SK-N-SH treated with all-trans-retinoic acid at 6 μM for 48 hours (cell line): ENCODE measurements at places on chromosomes 7 and 10.

- ATAC-seq: no peak
Measured at GRCh38 chr10:58818900-58819299, 306.2 kb downstream of the BICC1 start.

- no peak for ATAC-seq
Measured at GRCh38 chr7:103593691-103594090, 147.7 kb upstream of the SLC26A5 start.

GRCh38 chr7:44681645-44682044 is 67.0 kb upstream of the ZMIZ2 start:
- ATAC-seq: no peak

DNA sequence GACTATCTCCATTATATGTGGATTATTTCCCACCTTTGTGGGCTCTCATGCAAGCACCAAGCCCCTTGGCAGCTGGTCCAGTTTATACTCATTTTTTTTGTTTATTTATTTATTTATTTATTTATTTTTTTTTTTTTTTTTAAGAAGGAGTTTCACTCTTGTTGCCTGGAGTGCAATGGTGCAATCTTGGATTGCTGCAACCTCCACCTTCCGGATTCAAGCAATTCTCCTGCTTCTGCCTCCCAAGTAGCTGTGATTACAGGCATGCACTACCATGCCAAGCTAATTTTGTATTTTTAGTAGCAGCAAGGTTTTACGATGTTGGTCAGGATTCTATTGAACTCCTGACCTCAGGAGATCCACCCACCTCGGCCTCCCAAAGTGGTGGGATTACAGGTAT is 2.8 kb downstream of the PRTFDC1 start:
- no peak for ATAC-seq

- ATAC-seq: peak; percentile 73
Measured at GRCh38 chr10:52541006-52541473, 227.0 kb downstream of the DKK1 start.

- ATAC-seq: no peak
Measured at GRCh38 chr7:78762625-78763024, 690.8 kb downstream of the MAGI2 start.

GRCh38 chr7:159083698-159084068 is 61.0 kb downstream of the VIPR2 start:
- ATAC-seq: no peak

DNA sequence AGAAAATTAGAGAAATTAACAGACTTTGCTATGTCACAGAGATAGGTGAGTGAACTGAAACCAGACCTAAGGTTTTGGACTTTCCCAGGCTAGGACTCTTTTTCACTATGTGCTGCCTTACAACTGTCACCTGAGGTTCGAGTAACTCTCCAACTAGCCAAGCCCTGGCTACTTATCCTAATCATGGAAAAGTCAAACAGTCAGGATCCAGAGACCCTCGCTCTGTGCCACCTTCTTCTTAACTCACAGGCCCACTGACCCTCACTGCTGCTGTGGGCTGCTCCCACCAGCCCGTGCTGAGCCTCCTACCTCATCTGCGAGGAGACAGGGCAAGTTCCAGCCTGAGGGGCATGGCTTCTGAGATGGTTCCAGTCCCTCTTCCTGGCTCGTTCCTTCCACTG is 211.4 kb upstream of the KLF14 start:
- ATAC-seq: no peak
